ENCODE measurements at places on chromosomes 11 and 22.

DNA sequence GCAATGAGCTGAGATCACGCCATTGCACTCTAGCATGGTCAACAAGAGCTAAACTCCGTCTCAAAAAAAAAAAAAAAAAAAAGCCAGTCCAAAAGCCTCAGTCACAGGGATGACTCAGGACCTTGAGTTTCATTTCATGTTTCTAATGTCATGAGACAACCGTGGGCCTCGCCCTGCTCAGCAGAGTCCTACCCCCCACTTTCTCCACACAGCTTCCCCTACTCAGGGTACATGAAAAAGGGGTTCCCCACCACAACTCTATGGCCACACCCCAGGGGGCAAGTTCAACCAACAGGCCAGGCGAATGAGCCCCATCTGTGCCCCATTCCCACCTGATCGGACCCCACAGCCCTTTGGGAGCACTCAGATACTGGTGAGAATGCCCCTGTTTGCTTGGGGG lies 24.3 kb upstream of the ADA2 start:
- peak; percentile 49 for DNase-seq

GRCh38 chr11:46363031-46363407 lies 15.8 kb downstream of the DGKZ start:
- peak; percentile 67 for DNase-seq

DNA sequence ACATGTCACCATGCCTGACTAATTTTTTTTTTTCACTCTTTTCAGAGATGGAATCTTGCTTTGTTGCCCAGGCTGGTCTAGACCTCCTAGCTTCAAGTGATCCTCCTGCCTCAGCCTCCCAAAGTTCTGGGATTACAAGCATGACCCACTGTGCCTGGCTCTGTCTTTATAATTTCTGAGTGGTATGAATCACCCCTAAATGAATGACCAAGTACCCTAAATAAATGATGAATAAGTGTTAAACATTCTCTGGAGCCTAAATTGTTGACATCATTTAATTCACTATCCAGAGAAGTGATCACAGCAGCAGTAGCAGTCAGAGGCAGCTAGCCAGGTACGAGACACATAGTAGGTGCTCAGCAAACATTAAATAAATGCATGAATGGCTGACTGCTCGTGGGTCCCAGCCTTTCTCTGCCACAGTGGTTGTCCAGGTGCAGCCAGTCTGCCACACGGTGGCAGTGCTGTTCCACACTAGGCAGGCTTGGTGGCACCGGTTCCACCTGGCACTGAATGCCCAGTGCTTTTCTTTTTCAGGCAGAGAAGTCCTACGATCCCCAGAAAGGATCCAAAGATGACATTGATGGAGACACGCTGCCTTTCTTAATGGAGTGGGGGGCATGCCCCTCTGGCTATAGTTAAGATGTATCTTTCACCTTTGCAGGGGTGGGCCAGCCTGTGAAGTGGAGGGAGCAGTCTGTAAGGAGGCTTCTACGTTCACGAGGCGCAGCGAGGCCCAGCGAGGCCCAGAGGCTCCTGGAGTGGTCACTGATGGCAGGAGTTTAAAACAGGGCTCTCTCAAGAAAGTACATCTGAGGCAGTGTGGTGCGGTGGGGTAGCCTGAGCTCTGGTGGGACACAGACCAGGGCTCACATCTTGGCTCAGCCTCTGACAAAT lies 8.7 kb upstream of the TTC12 start:
- no peak for DNase-seq

- DNase-seq, result no peak
Observed at GRCh38 chr11:6391537-6392134, 1.4 kb downstream of the SMPD1 start.

DNA sequence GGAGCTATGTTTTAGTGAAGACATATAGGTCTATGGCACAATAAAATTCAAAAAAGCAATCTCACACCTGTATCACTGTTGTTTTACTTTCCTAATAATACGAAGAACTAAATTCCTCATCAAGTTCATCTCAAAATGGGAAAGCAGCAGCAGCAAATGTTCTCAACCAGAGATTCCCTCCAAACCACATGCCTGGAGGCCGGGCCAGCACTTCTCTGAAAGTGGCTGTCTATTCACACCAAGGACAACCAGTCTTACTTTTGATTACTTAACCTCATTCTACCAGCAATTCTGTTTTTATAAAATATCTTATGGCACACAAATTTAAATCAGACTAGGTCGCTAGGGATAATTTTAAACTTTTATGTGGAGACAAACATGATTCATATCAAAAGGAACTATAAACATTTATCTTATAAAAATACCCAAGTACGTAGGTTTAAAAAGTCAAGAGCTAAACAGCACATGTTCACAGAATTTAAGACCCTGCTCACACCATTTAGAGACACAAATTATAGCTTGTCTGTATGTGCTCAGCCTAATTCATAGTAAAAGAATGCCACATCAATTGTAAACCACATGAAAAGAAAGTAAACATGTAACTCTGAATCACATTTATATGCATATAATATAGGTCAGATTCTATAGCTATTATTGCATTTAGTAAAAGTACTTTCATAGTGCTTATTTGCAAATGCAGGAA lies 46.1 kb downstream of the RRAS2 start:
- DNase-seq, result no peak

- DNase-seq, result no peak
Observed at GRCh38 chr11:66443602-66444001, 5.0 kb upstream of the MRPL11 start.

Measured in foreskin melanocyte (primary cell).